Stimulated activated CD4-positive, alpha-beta T cell treated with anti-CD3 and anti-CD28 coated beads, Interleukin-1b, Interleukin-23, amount 100 ng/mL, for 24 hours (primary cell): ENCODE measurements at places on chromosomes 2 and 18.

- DNase-seq = no peak
These were observed 70.9 kb upstream of the LYPD6B start for GRCh38 chr2:148967578-148967977.

GRCh38 chr18:62437235-62438017 lies 85.4 kb upstream of the ZCCHC2 start:
- no peak for DNase-seq

GRCh38 chr18:21444465-21445212 lies 155.9 kb downstream of the ESCO1 start:
- DNase-seq = no peak

GRCh38 chr2:7704296-7704865 lies 787.2 kb downstream of the RNF144A start:
- no peak for DNase-seq

DNA sequence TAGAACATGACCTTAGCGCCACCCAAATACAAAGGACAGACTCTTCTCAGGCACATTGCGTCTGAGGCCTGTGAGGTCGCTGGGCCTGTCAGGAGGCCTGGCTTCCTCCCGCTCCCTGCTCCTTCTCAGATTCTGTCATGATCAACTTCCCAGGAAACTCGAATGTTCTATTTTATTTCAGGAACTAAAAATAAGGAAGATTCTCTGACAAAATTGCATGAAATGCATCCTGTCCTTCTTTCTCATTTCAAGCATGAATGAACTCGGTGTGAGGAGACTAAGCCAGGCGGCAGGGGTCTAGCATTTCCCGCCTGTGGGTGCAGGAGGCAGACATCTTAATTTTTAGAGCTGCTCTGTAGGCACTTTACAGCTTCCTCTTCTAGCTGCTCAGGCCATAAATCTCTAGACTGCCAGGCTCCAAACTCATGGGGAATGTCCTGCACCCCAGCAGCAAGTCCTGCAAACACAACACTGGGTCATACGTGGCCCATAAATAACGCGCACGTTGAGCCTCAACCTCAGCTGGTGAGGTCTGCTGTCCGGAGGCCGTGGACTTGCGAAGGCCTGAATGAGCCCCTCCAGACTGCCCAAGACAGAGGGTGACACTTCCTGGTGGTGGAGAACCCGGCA lies 109.7 kb upstream of the ZNF236 start:
- DNase-seq = no peak

- DNase-seq = no peak
These were observed 75.8 kb downstream of the DGKD start for GRCh38 chr2:233430081-233430480.

DNA sequence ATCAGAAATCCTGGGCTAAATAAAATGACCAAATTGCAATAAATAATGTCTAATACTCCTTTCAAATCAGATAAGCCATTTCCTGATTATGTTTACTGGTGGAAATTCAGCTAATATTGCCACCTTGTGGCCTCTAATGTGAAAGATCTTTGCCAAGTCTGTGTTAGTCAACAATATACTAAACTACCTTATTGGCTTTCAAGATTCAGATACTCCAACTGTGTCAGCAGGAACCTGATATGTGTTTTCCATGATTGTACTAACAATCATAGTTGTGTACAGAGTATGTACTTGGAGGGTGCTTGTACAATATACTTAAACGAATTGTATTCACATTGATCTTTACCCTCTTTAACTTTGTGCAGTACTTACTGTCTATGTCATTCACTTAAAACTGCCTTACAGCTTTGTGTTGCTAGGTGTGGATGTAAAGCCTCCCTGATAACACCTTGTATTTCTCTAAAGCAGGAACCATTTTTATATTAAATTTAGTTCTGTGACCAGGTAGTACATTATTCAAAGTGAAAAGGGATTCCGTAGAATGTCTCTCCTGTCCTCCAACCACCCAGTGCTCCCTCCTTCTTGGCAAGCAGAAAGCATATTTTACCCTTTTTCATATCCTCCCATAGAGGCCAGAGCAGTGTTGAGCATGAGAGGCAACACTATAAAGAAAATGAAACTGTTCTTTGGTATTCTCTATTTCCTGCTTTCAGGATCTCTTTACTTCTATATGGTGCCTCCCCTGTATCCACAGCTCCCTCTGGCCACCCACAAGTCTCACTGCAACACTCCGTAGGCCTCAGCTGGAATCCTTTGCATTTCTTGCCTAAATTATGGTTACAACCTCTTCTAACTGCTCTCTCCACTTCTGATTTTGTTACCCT lies 75.2 kb upstream of the C2orf15 start:
- no peak for DNase-seq

DNA sequence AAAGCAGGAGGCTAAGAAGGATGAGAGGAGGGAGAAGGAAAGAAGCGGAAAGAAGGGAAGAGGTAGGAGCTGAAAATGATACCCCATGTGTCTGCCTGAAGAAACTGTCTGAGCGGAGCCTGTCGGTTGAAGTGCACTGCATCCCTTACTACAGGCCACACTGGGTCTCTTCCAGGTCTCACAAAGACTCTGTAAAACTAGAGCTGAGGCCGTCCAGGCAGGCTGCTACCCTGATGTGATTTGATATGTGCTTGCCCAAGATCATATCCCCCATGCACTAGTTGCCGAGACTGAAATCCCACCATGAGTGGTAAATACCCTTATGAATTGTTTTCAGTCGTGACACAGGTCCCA lies 134.4 kb downstream of the MAIP1 start:
- no peak for DNase-seq
